Calu3 (cell line): ENCODE measurements at places on chromosomes 6 and 20. TPM values are rescaled to one million over a fixed set of nuclear protein-coding genes. Genes with fewer than 3 reads are reported as not detected.

GRCh38 chr20:36109251-36109947 lies 45.1 kb upstream of the EPB41L1 start:
- H3K36me3 ChIP-seq = peaks cover 39% of the 10 kb centered on the region
- peaks cover 51% of the 10 kb centered on the region for H3K4me1 ChIP-seq
- H3K4me3 ChIP-seq = no peak overlapping the region
- no peak overlapping the region for H3K27ac ChIP-seq
- no peaks in the 10 kb centered on the region for H3K27me3 ChIP-seq
- no peak for DNase-seq

DNA sequence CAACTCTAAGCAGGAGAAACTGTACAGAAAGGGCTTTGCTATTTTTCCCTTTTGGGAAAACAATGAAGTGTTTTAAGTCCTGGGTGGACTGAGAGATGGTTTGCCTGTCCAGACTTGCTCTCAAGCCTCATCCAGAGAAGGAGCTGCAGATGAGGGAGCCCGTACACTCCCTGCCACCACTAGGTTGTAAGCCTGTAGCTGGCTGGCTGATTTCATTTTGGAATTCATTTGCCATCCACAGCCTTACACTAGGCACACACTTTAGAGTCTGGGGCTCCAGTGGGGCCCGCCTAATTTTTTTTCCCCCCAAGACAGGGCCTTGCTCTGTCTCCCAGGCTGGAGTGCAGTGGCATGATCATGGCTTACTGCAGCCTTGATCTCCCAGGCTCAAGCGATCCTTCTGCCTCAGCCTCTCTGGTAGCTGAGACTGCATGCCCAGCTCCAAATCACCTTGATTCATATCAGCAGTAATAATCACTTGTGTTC lies 28.4 kb downstream of the POFUT1 start:
- H3K4me1 ChIP-seq = peaks cover 13% of the 10 kb centered on the region
- H3K27ac ChIP-seq = no peak overlapping the region
- H3K36me3 ChIP-seq = peaks cover 11% of the 10 kb centered on the region

Gene BPI
- not detected in 2 replicates for total RNA-seq

GRCh38 chr6:134198093-134198492 lies 119.8 kb downstream of the SGK1 start:
- H3K27ac ChIP-seq = no peak overlapping the region
- H3K27me3 ChIP-seq = no peaks in the 10 kb centered on the region
- H3K4me1 ChIP-seq = no peaks in the 10 kb centered on the region
- H3K4me3 ChIP-seq = no peak overlapping the region
- DNase-seq = no peak

GRCh38 chr6:135162678-135163439 lies 18.2 kb upstream of the MYB start:
- H3K27me3 ChIP-seq = peaks cover 27% of the 10 kb centered on the region
- DNase-seq = peak; percentile 42
- no peaks in the 10 kb centered on the region for H3K4me1 ChIP-seq
- H3K27ac ChIP-seq = no peak overlapping the region

Gene MUC22
- not detected in 2 replicates for total RNA-seq

DNA sequence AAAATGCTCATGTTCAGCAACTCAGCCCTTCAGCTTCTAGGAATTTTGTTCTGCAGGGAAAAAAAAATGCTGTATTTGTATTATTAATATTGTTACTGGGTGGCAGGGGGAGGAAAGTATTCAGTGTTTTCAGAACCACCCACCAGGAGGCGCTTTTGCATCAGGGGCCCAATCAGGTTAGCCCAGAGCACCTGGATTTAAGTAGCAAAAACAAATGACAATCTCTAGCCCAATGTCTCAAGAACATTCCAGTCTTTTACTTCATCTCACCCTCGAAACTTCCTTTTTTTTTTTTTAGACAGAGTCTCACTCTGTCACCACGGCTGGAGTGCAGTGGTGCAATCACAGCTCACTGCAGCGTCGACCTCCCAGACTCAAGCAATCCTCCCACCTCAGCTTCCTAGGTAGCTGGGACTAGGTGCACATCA lies 635 bp upstream of the C20orf203 start:
- no peaks in the 10 kb centered on the region for H3K4me1 ChIP-seq
- DNase-seq = peak; percentile 83
- H3K36me3 ChIP-seq = no peaks in the 10 kb centered on the region
- H3K27ac ChIP-seq = no peak overlapping the region
- no peak overlapping the region for H3K4me3 ChIP-seq

DNA sequence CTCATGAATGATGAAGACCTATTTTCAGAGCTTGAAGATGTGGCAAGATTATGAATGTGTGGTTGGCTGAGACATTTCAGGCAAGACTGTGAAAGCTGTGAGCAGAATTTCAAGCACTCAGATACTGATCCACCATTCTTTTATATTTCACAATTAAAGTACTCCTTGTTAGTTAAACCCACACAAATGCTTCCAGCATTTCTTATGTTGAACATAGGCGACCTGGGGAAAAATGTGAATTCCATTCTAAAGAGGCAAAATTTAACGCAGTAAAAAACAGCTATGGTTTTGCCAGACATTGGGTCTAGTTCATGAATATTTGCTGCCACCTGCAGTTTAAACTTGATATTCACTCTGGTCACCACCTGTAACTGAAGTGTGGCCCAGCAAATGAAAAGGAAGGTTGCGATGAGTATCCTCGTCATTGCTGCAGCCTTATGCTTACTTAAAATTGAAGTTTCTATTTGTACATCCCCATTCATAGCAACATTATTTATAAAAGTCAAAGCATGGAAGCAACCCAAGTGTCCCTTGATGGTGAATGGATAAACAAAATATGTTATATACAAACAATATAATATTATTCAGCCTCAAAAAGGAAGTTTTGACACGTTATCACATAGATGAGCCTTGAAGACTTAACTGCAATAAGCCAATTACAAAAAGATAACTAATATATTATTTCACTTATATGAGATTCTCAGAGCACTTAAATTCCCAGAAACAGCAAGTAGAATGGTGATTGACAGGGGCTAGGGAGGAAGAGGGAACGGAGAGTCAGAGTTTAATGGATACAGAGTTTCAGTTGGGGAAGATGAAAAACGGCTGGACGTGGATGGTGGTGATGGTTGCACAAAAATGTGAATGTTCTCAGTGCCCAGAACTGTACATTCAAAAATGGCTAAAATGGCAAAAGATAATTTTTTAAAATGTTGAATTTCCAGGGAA lies 32.4 kb upstream of the FAM184A start:
- H3K4me1 ChIP-seq = no peaks in the 10 kb centered on the region
- no peaks in the 10 kb centered on the region for H3K27me3 ChIP-seq
- DNase-seq = peak; percentile 57
- H3K36me3 ChIP-seq = no peaks in the 10 kb centered on the region
- no peak overlapping the region for H3K27ac ChIP-seq

- H3K36me3 ChIP-seq = peaks cover 20% of the 10 kb centered on the region
- peak overlapping the region; percentile 68 for H3K27ac ChIP-seq
- peak overlapping the region; percentile 80 for H3K4me3 ChIP-seq
- H3K4me1 ChIP-seq = peaks cover 36% of the 10 kb centered on the region
- DNase-seq = no peak
Measured at GRCh38 chr6:38640216-38640909, 634 bp upstream of the BTBD9 start.

Gene MLN
- not detected in 2 replicates for total RNA-seq

GRCh38 chr6:13355043-13355945 lies 27.0 kb upstream of the TBC1D7 start:
- H3K27me3 ChIP-seq = no peaks in the 10 kb centered on the region
- H3K36me3 ChIP-seq = no peaks in the 10 kb centered on the region
- H3K4me1 ChIP-seq = peaks cover 31% of the 10 kb centered on the region
- peak; percentile 42 for DNase-seq

DNA sequence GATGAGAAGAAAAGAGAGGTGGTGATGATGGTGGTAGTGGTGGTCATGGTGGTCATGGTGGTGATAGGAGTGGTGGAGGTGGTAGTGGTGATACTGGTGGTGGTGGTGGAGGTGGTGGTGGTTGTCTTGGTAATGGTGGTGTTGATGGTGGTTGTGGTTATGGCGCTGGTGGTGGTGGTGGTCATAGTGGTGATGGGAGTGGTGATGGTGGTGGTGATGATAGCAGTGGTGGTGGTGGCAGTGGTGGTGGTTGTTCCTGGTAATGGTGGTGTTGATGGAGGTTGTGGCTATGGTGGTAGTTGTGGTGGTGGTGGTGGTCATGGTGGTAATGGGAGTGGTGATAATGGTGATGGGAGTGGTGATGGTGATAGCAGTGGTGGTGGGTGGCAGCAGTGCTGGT lies 36.8 kb downstream of the HAO1 start:
- H3K27me3 ChIP-seq = no peaks in the 10 kb centered on the region
- no peaks in the 10 kb centered on the region for H3K4me1 ChIP-seq
- H3K4me3 ChIP-seq = no peak overlapping the region
- no peak for DNase-seq
- H3K36me3 ChIP-seq = no peaks in the 10 kb centered on the region
- no peak overlapping the region for H3K27ac ChIP-seq

GRCh38 chr6:29810371-29810770 lies 17.3 kb upstream of the HLA-G start:
- H3K4me1 ChIP-seq = peaks cover 12% of the 10 kb centered on the region
- DNase-seq = no peak
- no peak overlapping the region for H3K4me3 ChIP-seq
- H3K27ac ChIP-seq = no peak overlapping the region
- H3K27me3 ChIP-seq = peaks cover 44% of the 10 kb centered on the region

GRCh38 chr6:168718821-168719475 lies 278.0 kb downstream of the SMOC2 start:
- H3K4me1 ChIP-seq = no peaks in the 10 kb centered on the region
- no peak for DNase-seq
- no peak overlapping the region for H3K27ac ChIP-seq
- no peaks in the 10 kb centered on the region for H3K36me3 ChIP-seq

DNA sequence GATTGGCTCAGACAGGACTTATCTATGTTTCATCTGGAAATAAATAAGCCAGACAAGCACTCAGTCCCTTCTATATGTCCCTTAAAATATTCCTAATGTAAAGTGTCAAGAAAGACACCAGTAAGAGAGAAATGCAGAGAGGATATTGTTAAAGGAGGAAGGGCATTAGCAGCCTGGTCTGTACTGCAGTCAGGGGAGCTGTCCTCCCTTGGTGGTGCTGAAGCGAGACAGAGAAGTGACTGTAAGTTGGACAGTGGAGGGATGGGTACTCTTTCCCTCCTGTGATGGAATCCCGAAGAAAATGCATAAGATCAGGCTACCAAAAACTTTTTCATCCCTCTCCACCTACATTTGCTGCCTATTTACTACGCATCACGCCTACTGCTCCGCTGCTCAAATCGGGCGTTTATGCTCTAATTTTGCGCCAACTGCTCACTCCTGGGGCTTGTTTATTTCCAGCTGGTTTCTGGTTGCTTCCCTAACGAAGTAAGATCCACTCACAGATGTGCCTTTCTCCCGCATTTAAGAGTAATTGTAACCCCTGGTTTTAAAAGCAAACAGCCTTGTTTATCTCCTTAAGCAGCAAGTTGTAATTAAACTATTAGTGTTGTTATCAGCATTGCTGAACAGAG lies 35.2 kb downstream of the PHACTR1 start:
- DNase-seq = peak; percentile 59
- H3K4me1 ChIP-seq = no peaks in the 10 kb centered on the region
- H3K36me3 ChIP-seq = no peaks in the 10 kb centered on the region
- H3K27me3 ChIP-seq = peaks cover 55% of the 10 kb centered on the region

Gene TP53INP2
- 5.0 and 5.2 TPM in 2 replicates for total RNA-seq
